T follicular helper cell (primary cell): ENCODE measurements at places on chromosomes 12 and 14.
A peak's percentile ranks its signal among the peaks of the same experiment; 100 is the strongest.

- no peak for DNase-seq
These were observed 43.1 kb upstream of the LTA4H start for GRCh38 chr12:96078231-96079135.

- DNase-seq: no peak
These were observed 84.5 kb downstream of the CHGA start for GRCh38 chr14:93007225-93007997.

- DNase-seq: no peak
These were observed 73.4 kb downstream of the INSM2 start for GRCh38 chr14:35607380-35607779.

DNA sequence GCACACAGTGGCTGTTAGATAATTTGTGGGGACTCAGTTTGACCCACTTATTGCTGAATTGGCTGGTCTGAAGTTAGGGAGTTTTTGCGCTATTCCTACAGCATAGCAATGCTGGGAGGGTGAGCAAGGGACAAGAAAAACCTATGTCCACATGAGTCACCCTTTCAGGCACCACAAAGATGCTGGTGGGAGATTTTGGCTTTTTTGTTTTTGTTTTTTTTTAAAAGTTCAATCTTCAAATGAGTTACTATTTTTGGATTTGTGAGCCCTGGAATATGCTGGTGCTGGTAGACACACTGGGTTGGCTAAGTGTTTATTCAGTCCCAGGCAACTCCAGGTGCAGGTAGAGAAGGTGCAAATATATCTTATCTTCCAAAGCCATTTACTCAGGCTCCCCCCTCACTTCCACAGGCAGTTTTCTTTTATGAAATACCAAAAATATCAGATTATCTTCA lies 143.4 kb downstream of the BTG1 start:
- DNase-seq: no peak

DNA sequence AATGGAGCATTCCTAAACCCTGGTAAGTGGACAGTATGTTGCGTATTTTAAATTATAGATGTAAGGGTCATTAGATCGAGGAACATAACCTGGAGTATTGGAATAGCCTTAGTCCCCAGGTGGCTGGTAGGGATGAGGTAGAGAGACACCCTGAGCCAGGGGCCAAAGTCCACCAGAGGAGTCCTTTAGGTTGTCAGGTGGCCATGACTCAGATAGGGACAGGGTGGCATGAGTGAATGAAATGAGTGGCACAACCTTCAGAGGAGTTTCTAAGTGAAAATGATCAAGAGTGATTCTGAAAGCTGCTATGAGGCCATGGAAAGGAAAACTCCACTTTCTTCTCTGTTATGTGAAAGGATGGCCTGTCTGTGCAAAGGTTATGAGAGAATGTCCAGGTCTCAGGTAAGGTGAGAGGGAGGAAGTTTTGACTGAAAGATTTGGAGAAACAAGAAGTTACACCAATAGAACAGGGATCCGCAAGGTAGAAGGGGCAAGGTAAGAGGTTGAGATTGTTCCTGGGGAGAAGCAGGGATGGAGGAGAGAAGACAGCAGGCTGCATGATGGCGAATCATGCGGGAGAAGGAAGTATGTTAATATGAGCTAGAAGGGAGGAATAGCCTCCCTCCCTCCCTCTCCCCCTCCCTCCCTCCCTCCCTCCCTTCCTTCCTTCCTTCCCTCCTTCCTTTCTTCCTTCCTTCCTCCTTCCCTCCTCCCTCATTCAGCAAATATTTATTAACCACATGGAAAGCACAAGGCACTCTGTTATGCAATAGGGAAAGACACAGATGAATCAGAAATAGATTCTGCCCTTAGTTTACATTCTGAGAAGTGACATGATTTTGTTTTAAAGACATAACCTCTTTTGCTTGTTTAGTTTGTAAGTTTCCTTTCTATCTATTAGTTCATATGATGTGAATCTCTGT lies 14.0 kb upstream of the RIPK3 start:
- no peak for DNase-seq

DNA sequence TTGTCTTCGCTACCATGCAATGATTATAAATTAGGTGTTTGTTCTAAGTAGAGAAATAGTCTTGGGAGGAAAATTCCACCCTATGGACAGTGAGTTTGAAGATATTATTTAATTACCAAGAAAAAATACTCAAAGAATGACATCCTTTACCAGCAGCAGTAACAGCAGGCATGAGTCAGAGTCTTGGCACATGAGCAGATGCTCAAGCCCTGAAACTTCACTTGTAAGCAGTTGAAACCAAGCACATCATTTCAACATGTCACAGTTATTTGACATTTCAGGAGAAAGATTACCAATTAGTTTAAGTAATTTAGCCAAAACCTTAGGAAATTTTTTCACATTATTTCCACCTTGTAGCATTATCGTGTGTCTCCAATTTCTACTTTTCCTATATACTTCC lies 99.2 kb downstream of the C12orf50 start:
- DNase-seq: no peak

- no peak for DNase-seq
These were observed 5.9 kb downstream of the ADIPOR2 start for GRCh38 chr12:1696800-1697199.

DNA sequence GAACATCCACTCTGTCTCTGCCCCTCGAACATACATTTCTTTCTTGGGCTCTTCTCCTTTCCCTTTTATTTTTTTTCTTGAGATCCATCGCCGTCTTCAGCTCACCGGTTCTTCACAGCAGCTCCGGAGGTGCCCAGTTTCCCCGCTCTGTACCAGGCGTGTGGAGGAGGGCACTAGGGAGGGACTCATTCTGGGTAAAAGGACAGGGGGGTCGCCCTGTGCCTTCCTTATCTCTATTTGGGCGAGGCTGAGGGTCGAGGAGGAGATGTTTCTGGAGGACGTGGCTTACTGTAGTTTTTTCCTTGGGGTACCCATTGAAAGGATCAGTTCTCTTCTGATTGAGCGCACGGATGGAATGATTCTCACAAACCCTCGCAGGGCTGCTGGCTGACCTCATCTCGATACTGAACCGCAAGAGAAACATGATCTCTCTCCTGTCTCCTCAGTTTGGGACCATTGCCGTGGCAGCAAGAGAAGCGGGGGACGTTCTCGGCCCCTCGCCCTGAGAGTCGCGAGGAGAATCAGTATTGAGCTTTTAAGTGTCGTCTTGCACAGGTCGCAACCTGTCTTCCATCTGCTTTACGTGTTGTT lies 386 bp downstream of the LIN52 start:
- no peak for DNase-seq

GRCh38 chr14:95092723-95093122 lies 64.6 kb downstream of the DICER1 start:
- DNase-seq: no peak

GRCh38 chr14:102063109-102063807 lies 23.6 kb downstream of the HSP90AA1 start:
- DNase-seq: peak; percentile 58

GRCh38 chr14:48568688-48569087 lies 893.3 kb upstream of the MDGA2 start:
- no peak for DNase-seq

DNA sequence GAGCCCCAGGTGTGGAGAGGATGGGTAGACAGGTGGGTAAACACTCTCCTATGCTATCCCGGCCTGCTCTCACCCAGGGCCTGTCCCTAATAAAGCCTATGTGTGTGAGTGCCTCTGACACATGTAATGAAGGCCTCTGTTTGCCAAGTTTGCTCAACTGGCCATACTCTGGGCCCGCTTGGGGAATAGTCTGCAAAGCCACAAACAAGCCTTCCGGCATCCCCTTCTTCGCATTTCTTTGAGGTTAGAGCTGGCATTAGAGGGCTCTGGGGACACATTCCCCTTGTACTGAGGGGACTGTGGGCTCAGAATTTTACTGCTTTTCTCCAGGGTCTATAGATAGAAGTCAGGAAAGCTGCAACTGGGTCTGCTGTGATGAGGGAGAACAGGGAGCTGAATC lies 240.5 kb downstream of the C12orf75 start:
- DNase-seq: no peak

- no peak for DNase-seq
These were observed 29.2 kb downstream of the TMEM229B start for GRCh38 chr14:67459336-67459735.
